ENCODE measurements at places on chromosomes 16 and 17.

GRCh38 chr16:1008085-1008484 is 26.5 kb downstream of the SOX8 start:
- no peak for DNase-seq

DNA sequence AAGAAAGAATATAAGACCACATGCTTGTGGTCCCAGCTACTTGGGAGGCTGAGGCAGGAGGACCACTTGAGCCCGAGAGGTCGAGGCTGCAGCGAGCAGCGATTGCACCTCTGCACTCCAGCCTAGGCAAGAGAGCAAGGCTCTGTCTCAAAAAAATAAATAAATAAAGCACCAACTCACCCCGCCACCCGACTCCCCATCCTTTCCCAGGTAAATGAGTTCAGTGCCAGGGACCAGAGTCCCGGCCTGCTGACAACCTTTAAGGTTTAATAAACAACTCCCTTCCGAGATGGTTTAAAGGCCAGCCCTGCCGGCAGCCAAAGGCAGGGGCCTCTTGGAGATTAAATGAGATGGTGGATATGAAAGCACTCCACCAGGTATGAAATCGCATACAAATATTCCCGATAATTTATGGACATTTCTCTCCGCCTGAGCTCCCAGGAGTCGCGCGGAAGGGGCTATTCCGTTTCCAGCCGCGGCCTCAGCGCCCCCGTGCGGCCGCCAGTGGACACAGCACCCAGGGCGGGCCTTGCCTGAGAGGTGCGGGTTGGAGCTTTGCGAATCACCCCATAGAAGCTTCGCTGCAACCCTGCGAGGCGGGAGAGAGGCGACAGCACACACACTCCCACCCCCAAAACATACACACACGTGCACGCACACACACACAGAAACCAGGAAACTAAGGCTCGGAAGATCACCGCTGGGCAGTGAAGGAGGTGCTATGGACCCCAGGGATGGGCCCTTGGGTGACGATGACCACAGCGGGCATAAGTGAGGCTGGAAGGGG is 4.0 kb upstream of the RPL38 start:
- peak; percentile 29 for DNase-seq

GRCh38 chr16:71807905-71808592 is 585 bp downstream of the AP1G1 start:
- DNase-seq, result no peak

- DNase-seq, result no peak
These were observed 124.0 kb downstream of the ZNF423 start for GRCh38 chr16:49731911-49732310.

- no peak for DNase-seq
These were observed 28.9 kb downstream of the TMEM11 start for GRCh38 chr17:21185061-21185460.

- peak; percentile 65 for DNase-seq
These were observed at the start of gene SCPEP1 for GRCh38 chr17:56977673-56978395. SCPEP1 (plus strand) TSS chr17:56978131; CDS start chr17:56978160, 29 bp downstream.

DNA sequence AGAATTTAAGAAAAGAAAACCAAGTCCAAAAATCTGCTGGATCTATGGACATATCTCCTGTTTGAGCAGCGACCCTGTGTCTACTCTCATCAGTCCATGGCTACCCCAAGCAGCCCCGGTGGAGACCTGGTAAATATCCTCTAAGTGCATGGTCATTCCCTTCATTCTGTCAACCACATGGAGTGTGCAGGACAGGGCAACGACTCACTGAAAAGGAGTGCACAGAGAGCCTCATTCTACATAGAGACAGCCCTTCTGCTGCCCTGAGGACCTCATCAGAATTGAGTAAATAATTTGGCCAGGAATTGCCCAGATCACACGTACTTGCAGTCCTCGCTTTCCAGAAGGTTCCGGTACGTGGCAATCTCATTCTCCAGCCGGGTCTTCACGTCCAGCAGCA is 3.0 kb downstream of the KRT38 start:
- DNase-seq, result no peak

DNA sequence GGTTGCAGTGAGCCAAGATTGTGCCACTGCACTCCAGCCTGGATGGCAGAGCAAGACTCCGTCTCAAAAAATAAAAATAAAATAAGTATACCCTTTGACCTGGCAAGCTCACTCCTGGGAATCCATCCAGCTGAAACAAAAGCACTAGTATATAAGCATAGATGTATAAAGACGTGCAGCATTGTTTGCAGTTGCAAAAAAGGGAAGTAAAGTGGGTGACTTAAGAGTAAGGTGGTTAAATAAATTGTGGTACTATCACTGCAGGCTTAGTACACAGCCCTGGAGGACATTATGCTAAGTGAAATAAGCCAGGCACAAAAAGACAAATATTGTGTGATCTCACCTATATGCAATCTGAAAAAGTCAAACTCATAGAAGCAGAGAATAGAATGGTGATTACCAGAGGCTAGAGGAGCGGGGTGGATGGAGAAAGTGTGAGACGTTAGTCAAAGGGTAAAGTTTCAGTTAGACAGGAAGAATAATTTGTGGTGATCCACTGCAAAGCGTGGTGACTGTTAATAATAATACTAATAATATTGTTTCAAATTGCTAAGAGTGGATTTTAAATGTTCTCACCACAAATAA is 113.0 kb downstream of the MYO1D start:
- DNase-seq, result no peak

GRCh38 chr17:68443972-68444464 is 13.3 kb downstream of the WIPI1 start:
- DNase-seq, result no peak

- no peak for DNase-seq
These were observed 7.5 kb downstream of the SLC16A3 start for GRCh38 chr17:82236142-82236971.

GRCh38 chr17:77036136-77036840 is 104.5 kb upstream of the SEC14L1 start:
- DNase-seq, result no peak

DNA sequence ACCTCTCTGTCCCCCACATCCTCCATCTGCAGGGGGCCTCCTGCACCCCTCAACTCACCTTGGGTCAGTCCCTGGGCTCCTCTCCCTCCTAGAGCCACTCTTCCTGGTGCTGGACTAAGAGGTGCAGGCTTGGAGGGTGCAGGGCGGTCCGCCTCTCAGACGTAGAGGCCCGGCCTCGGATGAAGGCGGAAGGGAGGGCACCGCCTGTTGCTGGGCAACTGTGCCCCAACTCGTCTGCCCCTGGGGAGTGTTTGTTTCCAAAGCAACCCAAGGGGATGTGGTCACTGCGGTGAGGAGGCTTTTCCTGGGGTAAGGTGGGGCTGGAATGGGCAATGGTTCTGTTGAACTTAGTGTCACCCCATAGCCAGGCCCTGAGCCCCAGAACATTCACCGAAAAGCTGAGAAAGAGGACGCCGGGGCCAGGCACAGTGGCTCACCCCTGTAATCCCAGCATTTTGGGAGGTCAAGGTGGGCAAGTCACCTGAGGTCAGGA is at the start of gene C16orf54:
C16orf54 (minus strand) TSS at position 138 of the 493 bp plus-strand sequence. CDS start 1,039 bp downstream, outside the sequence.
- DNase-seq, result peak; percentile 88

- no peak for DNase-seq
These were observed 1.4 kb upstream of the CEMP1 start for GRCh38 chr16:2532494-2533141.

GRCh38 chr17:55482591-55483389 is 28.5 kb downstream of the SMIM36 start:
- no peak for DNase-seq

DNA sequence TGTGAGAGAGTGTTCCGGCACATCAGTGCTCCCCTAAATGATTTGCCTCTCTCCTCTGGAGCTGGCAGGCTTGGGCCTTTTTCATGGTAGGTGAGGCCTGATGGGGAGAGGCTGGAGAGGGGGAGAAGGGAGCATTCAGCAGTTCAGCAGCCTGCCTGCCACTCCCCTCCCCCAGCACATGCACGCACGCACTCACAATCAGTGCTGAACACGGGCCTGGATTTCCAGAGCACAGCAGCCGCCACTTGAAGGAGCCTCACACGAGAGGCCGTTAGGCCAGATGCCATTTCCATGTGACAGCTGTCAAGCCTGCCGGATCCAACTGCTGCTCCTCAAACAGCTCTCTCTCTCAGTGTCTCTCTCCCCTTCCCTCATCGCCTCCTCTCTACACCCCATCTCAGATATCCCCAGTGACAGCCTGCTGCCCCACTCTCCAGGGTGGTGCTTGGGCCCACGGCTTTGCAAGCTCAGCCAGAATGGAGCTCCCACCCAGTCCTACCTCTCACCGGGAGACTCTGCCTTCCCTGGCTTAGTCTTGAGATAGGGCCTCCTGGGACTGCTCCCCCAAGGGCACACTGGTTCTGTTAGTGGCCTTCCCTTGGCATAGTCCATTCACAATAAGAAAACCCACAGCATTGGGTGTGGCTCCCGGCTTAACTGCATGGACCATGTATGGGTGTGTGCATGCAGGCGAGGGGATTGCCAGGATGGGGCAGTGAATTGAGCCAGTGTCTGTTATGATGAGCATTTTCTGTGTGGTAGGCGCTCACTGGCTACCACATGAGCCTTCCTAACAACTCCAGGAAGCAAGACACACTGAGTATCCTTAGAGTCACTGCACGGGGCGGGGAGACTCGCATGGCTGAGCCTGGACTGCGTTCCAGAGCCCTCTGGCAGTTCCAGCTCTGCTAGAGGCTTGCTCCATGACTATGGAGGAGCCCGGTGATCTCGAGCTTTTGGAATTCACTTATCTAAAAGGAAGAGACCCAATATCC is 226.2 kb downstream of the CCDC182 start:
- DNase-seq, result no peak

GRCh38 chr16:22348291-22348690 is 26.1 kb downstream of the CDR2 start:
- no peak for DNase-seq

DNA sequence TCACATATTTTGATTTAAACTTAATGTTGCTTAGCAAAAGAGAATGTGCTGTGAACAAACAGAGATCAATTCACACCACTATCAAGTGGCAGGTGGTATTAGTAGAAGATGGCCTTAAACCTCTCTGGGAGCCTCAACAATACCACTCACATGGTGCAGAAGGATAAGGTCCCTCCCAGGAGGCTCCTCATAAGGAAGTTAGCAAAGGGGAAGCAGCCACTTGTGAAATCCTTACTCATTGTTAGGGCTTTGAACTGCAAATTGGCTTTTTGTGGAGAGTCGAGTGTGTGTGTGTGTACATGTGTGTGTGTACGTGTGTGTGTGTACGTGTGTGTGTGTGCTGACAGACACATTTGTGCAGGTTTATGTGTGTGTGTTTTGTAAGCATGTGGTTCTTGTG is 48.9 kb upstream of the ASIC2 start:
- no peak for DNase-seq

DNA sequence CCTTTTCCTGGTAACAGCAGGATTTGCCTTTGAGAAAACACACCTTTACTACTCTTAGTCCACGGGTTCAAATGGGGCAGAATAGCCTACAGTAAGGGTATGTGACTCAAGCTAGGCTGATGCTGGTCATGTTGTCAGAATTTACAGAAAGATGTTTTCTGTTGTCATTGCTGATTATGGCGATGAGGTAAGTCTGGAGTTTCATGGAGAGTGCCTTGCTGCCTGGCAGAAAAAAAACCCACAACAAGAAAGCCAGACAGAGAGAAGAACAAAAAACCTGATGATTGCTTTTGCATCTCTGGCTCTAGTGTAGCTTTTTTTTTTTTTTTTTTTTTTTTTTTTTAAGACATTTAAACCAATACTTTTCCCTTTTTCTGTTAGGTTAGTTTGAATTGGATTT is 47.9 kb downstream of the SLC6A4 start:
- no peak for DNase-seq

- no peak for DNase-seq
These were observed 32.9 kb downstream of the ABHD15 start for GRCh38 chr17:29533976-29534375.

DNA sequence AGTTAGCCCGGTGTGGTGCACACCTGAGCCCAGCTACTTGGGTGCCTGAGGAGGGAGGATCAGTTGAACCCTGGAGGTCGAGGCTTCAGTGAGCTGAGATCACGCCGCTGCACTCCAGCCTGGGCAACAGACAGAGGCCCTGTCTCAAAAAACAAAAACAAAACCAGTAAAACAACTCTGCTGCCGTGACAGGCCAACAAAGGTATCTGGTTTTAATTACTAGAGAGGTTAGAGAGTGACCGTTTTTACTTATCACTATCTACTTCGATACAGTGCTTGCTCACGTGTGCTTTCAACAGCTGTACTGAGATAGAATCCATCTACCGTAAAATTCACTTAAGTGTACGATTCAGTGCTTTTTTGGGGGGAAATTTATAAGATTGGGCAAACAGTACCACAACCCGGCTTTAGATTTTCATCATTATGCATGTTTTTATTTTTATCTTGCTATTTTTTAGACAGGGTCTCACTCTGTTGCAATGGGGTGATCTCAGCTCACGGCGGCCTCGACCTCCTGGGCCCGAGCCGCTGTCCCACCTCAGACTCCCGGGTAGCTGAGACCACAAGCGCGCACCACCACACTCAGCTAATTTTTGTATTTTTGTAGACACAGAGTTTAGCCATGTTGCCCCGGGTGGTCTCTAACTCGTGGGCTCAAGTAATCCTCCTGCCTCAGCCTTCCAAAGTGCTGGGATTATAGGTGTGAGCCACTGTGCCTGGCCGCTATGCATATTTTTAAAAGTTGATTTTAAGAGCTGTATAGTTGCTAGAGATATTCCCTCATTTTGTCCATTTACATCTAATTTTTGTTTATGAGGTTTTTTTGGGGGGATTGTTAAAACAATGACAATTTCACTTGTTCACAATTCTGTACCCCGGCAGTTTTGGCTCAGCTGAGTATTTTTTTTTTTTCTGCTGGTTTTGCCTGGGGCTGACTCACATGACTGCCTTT is 30.9 kb downstream of the SERPINF1 start:
- DNase-seq, result no peak

DNA sequence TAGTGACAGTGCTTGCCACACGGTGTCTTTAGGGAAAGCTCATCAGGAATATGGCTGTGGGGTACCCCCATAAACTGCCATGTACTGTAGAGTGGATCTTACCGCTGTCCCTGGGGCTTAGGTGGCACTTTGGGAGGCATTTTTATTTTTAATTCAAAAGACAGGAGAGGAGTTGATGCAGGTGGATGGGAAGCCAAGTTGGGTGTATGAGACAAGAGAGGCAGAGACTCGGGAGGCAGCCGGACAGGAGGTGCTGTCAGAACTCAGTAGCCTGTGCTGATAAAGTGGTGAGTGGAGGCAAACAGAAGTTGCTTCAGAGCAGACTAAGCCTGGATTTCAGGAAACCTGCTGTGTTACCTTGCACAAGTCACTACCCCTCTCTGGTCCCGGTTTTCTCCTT is 185.9 kb downstream of the TMEM132E start:
- no peak for DNase-seq

DNA sequence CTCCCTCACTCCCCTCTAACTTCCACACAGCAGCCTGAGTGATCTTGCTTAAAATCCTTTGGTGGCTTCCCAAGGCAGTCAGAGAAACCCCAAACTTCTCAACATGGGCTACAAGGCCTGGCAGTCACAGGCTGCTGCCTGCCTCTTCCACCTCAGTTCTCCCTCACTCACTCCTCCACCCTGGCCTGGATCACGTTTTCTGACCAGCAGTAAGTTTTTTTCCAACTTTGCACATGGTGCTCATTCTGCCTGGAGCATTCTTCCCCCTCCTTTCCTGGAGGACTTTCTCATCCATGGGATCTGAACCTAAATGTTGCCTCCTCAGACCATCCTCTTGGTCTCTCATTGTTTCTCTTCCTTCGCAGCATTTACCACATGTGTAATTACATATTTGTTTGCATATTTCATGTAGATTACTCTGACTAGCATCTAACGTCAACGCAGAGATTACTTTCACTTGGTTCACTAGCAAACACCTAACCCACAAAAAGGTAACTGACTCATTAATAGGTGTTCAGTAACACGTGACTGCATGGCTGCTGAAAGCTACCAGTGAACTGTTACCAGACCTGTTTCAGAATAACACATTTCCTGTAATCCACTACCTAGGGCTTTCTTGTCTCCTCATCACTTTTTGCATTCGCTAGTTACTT is 17.1 kb downstream of the GNA13 start:
- peak; percentile 24 for DNase-seq
